Stimulated activated CD8-positive, alpha-beta memory T cell treated with anti-CD3 and anti-CD28 coated beads, Interleukin-15, amount 100 ng/mL, for 24 hours (primary cell): ENCODE measurements at places on chromosomes 4 and X.

- no peak for DNase-seq
Measured at GRCh38 chr4:37927434-37927833, 32.8 kb upstream of the PTTG2 start.

GRCh38 chr4:84690481-84690880 lies 107.6 kb downstream of the CDS1 start:
- no peak for DNase-seq

DNA sequence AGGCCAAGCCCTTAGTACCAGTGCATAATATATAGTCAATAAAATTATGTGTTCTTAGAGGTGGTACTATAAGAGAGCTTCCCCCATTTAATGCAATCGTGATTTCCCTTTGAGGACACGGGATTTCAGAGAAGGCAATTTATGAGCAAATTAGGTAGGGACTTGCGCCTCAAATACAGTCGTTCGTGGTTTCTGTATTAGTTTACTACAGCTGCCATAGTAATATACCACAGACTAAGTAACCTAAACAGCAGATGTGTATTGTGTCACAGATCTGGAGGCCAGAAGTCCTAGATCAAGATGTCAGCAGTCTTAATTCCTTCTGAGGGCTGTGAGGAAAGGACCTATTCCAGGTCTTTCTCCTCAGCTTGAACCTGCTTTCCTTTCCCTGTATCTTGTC lies 1.5 kb upstream of the PUDP start:
- DNase-seq, result no peak

DNA sequence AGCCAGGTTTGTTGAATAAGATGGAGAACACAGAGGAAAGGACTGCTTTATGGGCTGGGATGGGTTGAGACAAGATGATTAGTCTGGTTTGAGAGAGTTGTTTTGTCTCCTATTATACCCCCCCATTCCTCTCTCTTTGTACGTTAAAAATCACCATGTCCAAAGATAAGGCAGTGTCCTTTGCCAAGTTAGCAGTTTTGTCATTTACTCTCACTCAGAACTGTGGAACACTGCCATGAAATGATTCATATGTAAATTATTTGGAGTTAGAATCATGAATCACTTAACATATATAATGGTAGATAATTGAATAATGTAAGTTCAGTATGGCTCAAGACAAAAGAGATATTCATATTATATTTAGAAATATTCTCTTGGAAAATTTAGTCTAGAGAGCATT lies 151.3 kb downstream of the DCLK2 start:
- no peak for DNase-seq

DNA sequence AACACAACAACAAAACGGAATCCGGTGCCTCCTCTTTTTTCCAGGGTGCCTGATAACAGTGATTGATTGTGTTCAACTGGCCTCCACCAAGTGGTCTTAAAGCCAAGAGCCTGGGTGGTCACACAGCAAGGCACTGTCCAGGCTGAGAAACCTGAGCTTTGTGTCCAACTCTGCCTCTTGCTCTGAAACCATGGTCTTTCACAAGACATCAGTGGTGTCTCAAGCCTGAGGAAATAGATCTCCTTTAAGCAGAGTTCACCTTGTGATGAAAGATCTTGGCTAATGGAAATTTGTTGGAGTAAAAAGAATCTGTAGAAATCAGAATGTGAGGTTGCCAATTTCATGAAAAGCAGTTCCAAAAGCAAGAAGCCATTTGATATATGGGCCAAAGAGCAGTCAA lies 47.3 kb upstream of the ACSL1 start:
- no peak for DNase-seq

GRCh38 chr4:14644580-14645282 lies 357.6 kb upstream of the CPEB2 start:
- DNase-seq, result no peak
